ENCODE measurements at places on chromosomes 1 and 21.

GRCh38 chr1:178530037-178530402 lies 17.1 kb downstream of the TEX35 start:
- peak; percentile 83 for DNase-seq

GRCh38 chr1:19209439-19209989 lies 552 bp downstream of the UBR4 start:
- peak; percentile 31 for DNase-seq

GRCh38 chr1:111174070-111174469 lies 26.4 kb downstream of the DENND2D start:
- DNase-seq = no peak

GRCh38 chr1:192277635-192278034 lies 39.2 kb upstream of the RGS21 start:
- DNase-seq = no peak

DNA sequence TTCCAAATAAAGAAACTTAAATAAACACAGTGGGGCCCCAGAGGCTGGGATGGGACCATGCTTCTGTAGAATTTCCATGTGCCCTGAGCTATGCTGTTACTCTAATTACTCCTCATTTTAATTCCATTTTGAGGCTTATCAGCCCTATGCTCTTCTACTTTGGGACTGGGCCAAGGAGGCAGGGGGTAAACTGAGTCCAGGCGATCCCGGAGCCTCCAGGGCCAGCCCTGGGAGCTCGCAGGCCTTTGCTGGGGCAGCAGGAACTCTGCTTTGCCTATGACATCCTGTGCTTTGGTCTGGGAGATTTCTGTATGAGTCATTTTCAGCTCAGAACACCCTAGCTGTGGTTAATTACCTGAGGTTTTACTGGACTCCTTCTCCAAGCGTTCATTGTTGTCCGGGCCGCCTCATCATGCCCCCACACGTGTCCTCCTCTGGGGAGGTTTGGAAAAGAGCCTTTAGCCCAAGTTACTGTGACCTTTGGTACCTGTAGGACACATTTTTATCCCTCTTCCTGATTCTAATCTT lies 95.7 kb downstream of the RHOU start:
- no peak for DNase-seq

GRCh38 chr1:25815208-25816111 lies 4.3 kb upstream of the MTFR1L start:
- no peak for DNase-seq

- no peak for DNase-seq
Measured at GRCh38 chr1:117008656-117009055, 7.1 kb downstream of the CD101 start.

GRCh38 chr21:26966649-26967061 lies 233 bp downstream of the ADAMTS5 start:
- DNase-seq = no peak

- DNase-seq = no peak
Measured at GRCh38 chr1:232904566-232904965, 45.8 kb upstream of the NTPCR start.

DNA sequence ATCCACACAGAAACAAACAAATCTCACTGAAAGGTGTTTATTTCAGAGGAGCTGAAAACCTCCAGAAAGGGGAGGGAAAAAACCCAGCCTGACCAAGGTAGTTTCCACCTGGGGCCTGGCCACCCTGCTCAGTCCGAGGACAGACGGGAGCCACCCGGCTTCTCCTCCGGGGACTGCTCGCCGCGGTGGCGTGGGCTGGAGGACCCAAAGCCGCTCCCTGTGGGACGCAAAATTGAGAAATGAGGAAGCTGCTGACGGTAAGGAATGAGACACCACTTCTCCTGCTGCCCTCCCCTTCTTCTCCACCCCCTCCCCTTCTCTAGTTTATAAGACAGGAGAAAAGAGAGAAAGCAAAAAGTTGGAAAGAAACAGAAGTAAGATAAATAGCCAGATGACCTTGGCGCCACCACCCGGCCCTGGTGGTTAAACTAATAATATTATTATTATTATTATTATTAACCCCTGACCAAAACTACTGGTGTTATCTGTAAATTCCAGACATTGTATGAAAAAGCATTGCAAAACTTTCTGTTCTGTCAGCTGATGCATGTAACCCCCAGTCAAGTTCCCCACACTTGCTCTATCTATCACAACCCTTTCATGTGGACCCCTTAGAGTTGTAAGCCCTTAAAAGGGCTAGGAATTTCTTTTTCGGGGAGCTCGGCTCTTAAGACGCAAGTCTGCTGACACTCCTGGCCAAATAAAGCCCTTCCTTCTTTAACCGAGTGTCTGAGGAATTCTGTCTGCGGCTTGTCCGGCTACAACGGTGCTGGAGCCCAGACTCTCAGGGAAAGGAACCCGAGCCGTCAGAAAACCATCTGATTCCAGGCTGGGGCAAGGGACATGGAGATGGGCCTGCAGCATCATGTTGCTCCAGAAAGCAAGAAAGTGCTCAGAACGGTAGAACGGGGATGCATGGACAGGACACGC lies 12.5 kb downstream of the ITGB2 start:
- no peak for DNase-seq

- no peak for DNase-seq
Measured at GRCh38 chr21:39098696-39099200, 84.5 kb downstream of the PSMG1 start.

GRCh38 chr1:241736387-241736786 lies 84.3 kb downstream of the WDR64 start:
- DNase-seq = no peak

GRCh38 chr1:56135864-56136147 lies 443.6 kb downstream of the PLPP3 start:
- no peak for DNase-seq

DNA sequence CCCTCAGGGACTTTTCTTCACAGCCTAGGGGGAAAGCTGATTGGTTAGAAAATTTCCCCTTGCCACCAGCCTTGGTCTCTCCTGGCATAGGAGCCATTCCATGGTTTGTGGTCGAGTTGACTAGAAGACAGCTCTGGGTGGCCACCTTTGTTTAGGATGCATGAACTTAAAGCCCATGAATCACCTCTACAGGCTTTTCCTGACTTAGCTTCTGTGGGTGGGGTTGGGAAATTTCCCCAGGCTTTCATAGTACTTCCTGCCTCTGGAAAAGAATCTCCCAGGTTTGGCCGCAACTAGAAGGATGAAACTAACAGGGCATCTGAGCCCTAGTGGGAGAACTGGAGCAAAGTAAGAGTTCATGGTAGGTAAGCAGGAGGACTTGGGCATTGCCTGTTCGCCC lies 72.6 kb downstream of the SNRPE start:
- DNase-seq = no peak

- no peak for DNase-seq
Measured at GRCh38 chr21:22438428-22439086, 1440.3 kb downstream of the NCAM2 start.
